Activated CD4-positive, alpha-beta T cell treated with anti-CD3 and anti-CD28 coated beads for 36 hours (primary cell): ENCODE measurements at places on chromosomes 13 and 19.

DNA sequence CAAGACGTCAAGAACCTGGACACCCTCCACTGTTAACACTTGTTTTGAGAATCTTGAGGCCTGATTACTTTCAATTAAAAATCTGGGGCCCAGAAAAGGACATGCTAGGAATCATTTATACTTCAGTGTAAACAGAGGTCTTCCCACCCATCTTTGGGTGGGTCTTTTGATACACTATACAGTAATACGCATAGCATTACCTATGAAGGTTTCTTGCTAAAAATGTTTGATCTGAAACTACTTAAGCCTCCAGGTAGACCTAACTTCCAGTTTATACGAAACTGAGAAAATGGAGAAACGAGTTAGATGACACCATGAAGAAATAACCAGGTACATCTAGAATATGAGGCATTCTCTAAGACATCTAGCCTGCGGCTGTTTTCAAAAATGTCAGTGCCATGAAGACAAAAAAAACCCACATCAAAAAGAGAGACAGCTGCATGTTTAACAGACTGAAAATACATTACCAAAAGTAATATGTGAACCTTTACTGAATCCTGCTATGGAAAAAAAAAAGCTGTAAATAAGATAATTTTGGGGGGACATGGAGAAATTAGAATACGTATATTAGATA, 36.6 kb downstream of the TGDS start:
- no peak for DNase-seq

DNA sequence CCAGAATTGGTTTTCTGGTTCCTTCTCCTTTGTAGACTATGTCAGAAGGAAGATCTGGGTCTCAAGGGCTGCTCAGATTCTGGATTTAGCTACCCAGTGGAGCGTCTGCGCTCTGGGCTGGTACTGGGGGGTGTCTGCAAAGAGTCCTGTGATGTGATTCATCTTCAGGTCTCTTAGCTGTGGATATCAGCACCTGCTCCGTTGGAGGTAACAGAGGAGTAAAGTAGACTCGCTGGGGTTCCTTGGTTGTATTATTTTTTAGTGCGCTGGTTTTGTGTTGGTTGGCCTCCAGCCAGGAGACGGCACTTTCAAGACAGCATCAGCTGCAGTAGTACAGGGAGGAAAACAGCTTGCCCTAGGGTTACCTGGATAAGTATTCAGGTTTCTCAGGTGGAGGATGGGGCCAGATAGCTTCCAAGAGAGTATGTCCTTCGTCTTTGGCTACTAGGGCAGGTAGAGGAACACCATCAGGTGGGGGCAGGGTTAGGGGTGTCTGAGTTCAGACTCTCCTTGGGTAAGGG, 10.4 kb upstream of the KLK15 start:
- no peak for DNase-seq

DNA sequence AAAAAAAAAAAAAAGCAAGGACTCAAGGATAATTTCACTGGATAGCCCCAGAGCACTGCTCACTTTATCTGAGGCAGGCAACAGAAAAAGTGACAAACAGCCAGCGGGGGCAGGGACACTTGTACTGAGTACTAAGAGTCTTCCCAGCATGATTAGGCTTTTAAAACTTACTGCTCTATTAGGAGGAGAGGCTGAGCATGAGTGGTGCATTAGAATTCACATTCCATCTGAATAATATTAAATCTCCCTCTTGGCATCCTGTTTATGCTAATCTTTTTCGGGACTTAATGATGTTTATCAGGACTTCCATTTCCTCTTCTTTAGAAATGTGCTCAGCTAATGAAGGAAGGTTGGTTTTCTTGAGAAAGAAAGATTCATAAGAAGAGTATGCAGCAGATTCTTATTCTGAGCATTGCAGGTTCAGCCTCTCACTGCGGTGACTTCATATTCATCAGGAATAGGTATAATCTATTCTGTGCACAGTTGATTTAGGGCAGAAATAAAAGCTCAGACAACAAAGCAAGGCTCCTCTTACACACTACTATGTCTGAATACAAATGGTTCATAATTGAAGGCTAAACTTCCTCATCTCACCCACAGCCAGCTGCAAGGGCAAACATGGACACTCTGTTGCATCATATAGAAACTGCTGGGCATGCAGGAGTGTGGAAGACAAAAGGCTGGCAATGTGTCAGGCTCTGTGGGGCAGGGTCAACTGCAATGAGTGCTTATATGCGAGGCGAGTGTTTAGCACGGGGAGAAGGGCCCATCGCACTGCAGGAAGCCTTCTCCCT, 107.0 kb downstream of the KL start:
- DNase-seq: no peak

GRCh38 chr13:66359910-66360552, 870.1 kb downstream of the PCDH9 start:
- DNase-seq: no peak

- no peak for DNase-seq
Observed at GRCh38 chr13:76293751-76294150, 592.5 kb downstream of the KCTD12 start.

DNA sequence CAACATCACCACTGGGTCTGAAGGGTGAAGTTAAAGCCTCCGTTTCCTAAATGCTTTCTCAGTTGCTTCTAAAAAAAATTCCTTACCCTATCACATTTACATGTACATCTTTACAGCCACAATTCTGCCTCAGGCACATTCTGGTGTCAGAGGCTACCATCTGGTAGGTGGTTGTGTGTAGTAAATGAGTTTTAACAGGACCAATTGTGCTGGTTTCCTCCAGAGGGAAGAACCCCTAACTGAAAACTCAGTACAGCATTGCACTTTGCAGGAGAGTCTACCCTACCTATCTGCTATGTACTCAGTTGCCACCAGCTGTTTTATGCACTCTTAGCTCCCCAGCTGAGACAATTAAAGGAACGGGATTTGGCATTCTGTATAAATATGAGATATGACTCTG, 1576.5 kb downstream of the PCDH9 start:
- DNase-seq: no peak

DNA sequence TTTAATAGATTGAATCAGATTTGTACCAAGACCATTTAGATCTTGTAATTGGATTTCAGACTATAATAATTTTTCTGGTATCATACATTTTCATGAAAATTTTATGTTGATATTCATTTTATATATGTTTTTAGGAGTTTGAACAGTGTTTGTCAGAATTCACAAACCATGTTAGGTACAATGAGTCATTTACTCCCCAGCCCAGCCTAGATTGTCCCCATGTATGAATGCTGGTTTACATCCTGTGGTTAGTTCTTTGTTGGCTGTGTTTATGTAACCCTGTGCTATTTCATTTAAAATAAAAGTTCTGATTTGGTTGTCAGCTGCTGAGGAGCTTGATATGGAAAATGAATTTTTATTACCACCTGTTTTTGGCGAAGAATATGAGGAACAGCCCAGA, 96.7 kb downstream of the GJA3 start:
- peak; percentile 13 for DNase-seq

DNA sequence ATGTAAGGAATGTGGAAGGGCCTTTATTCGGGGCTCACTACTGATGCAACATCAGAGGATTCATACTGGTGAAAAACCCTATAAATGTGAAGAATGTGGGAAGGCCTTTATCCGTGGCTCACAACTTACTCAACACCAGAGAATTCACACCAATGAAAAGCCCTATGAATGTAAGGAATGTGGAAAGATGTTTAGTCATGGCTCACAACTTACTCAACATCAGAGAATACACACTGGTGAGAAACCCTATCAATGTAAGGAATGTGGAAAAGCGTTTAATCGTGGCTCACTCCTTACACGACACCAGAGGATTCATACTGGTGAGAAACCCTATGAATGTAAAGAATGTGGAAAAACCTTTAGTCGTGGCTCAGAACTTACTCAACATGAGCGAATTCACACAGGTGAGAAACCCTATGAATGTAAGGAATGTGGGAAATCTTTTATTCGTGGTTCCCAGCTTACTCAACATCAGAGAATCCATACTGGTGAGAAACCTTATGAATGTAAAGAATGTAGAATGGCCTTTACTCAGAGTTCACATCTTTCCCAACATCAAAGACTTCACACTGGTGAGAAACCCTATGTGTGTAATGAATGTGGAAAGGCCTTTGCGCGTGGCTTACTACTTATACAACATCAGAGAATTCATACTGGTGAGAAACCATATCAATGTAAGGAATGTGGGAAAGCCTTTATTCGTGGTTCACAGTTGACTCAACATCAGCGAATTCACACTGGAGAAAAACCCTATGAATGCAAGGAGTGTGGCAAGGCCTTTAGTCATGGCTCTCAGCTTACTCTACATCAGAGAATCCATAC, 44.3 kb downstream of the ZNF585A start:
- DNase-seq: no peak
